ENCODE measurements at places on chromosomes 4 and X. TPM values are rescaled to one million over a fixed set of nuclear protein-coding genes. Genes with fewer than 3 reads are reported as not detected.

Gene SPOCK3
- total RNA-seq: 1.9 TPM

Gene IL21
- total RNA-seq: not detected

Gene AVPR2
- not detected for total RNA-seq

Gene PPM1K
- total RNA-seq: 144 TPM

Gene CCNQ
- 14.5 TPM for total RNA-seq

Gene XAGE2
- not detected for total RNA-seq

Gene PALLD
- total RNA-seq: 15.5 TPM

Gene PDCL2
- total RNA-seq: not detected
